ENCODE measurements at places on chromosomes 1 and 21.
A peak's percentile ranks its signal among the peaks of the same experiment; 100 is the strongest.

DNA sequence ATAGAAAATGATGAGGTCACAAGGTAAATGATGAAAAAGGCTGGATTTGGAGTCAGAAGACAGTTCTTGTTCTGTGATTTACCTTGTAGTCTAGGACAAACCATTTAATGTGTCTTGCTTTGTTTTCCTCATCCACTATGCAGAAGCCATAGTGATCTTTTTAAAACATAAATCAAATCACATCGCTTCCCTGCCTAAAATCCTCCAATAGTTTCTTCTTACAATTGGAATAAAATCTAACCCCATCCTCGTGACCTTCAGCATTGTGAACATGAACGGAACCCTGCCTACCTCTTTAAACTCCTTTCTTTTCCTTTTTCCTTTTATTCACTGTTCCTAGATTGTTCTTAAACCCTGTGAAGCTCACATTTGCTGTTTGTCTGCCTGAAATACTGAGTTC is 204.9 kb upstream of the SAMSN1 start:
- H3K36me3 ChIP-seq, result no peaks in the 10 kb centered on the region
- H3K4me1 ChIP-seq, result no peaks in the 10 kb centered on the region
- H3K4me3 ChIP-seq, result no peak overlapping the region

GRCh38 chr1:91885213-91885715 is 687 bp downstream of the TGFBR3 start:
- peak overlapping the region; percentile 99 for H3K4me3 ChIP-seq
- DNase-seq, result peak; percentile 25
- H3K4me1 ChIP-seq, result peaks cover 47% of the 10 kb centered on the region
- peak overlapping the region; percentile 92 for H3K27ac ChIP-seq

GRCh38 chr1:100010804-100011203 is 41.0 kb downstream of the SLC35A3 start:
- H3K36me3 ChIP-seq, result peaks cover 14% of the 10 kb centered on the region
- no peaks in the 10 kb centered on the region for H3K27me3 ChIP-seq
- H3K27ac ChIP-seq, result no peak overlapping the region

DNA sequence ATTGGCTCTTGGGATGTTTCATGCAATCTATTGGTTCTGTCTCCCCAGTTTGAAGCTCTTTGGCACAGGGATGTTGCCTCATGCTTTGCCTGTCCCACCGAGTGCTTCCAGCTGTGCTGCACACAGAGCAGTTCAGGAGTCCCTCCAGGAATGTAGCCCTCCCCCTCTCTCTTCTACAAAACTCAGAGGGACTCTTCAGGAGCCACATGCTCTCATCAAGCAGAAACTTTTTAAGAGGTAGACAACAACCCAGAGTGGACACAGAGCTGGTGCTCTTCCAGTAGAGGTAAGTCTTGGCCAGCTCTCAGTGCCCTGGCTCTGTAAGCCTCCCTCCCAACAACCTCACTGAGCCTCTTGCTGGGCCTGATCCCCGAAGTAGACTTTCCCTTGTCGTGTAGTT is 11.6 kb upstream of the ZNF697 start:
- peaks cover 42% of the 10 kb centered on the region for H3K27me3 ChIP-seq
- H3K4me1 ChIP-seq, result no peaks in the 10 kb centered on the region
- no peaks in the 10 kb centered on the region for H3K36me3 ChIP-seq
- H3K27ac ChIP-seq, result no peak overlapping the region
- no peak overlapping the region for H3K4me3 ChIP-seq

GRCh38 chr1:201535046-201535918 is 3.6 kb upstream of the NAV1 start:
- H3K4me1 ChIP-seq, result peaks cover 15% of the 10 kb centered on the region
- no peak overlapping the region for H3K27ac ChIP-seq
- H3K4me3 ChIP-seq, result no peak overlapping the region
- DNase-seq, result no peak
- H3K27me3 ChIP-seq, result peaks cover 69% of the 10 kb centered on the region
- H3K36me3 ChIP-seq, result no peaks in the 10 kb centered on the region

- H3K36me3 ChIP-seq, result no peaks in the 10 kb centered on the region
- H3K4me3 ChIP-seq, result no peak overlapping the region
- no peak overlapping the region for H3K27ac ChIP-seq
- H3K4me1 ChIP-seq, result peaks cover 10% of the 10 kb centered on the region
These were observed 6.7 kb downstream of the ALX3 start for GRCh38 chr1:110063781-110064180.

DNA sequence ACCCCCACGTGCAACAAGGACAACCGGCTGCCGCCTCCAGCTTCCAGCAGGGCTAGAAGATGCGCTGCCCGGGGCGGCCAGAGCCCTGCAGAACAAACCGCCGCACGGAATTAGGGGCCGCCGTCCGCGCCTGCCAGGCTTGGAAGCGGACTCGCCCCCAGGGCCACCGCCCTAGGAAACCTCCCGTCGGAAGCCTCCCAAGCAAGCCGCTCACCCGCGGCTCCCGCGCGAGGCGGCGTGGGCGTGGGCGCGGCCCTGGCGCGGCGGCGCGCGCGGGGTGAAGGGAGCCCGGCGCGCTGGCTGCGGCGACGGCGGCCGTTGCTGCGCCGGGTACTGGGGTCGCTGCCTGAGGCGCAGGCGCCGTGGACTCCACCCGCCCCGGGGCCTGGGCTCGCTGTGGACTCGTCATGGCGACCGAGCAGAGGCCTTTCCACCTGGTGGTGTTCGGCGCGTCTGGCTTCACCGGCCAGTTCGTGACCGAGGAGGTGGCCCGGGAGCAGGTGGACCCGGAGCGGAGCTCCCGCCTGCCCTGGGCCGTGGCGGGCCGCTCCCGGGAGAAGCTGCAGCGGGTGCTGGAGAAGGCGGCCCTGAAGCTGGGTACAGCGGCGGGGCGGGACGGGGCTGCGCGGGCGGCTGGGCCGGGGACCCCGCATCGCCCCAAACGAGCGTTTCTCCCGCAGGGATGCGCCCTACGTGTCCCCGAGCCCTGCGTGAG is at the start of gene SCCPDH:
TSS of gene SCCPDH (plus strand) at position 394 of the 715 bp plus-strand sequence. CDS start at position 408, 14 bp downstream.
- DNase-seq, result peak; percentile 57
- peaks cover 6% of the 10 kb centered on the region for H3K36me3 ChIP-seq
- peaks cover 5% of the 10 kb centered on the region for H3K27me3 ChIP-seq
- H3K4me1 ChIP-seq, result peaks cover 10% of the 10 kb centered on the region

- no peak overlapping the region for H3K4me3 ChIP-seq
- H3K36me3 ChIP-seq, result peaks cover 3% of the 10 kb centered on the region
- DNase-seq, result no peak
- no peak overlapping the region for H3K27ac ChIP-seq
These were observed 47.8 kb upstream of the PCBP3 start for GRCh38 chr21:45595574-45596295.

DNA sequence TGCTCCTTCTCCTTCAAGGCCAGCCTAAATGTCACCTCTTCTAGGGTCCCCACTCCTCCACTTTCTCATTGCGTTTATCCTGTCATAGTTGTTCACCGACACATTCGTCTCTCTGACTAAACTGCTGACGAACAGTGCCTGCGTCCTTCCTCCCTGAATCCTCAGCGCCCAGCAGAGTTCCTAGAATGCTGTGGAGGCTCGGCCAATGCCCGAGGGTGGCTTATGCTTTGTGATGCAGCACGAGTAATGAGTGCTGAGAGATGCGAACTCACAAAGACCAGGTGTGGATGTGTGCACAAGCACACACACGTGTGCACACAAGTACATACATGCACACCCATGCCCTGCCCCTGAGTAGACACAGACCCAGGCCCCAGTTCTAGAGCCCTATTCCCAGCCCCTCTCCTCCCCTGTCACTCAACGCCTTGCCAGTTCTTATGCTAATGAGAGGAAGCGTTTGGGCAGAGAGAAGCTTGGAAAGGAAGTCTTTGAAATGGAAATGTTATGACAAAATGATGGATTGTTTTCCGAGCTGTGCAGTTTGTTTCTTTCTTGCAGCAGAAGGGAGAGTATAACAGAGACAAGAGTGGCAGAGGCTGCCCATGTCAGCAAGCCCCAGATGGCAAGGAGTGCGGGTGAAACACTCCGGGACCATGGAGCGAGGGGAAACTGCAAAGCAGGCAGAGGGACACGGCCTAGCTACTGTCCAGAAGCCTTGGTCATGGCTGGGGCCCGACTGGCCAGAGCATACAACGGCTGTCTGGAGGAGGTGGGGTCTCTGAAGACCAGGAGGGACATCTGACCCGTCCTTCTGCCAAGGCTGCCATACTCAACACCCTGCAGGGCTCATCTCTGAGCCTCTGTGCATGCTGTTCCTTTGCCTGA is 24.2 kb downstream of the KCNA10 start:
- H3K4me3 ChIP-seq, result no peak overlapping the region
- no peak overlapping the region for H3K27ac ChIP-seq
- no peak for DNase-seq
- H3K36me3 ChIP-seq, result no peaks in the 10 kb centered on the region

- no peak for DNase-seq
- H3K27ac ChIP-seq, result peak overlapping the region; percentile 98
- H3K27me3 ChIP-seq, result no peaks in the 10 kb centered on the region
- H3K36me3 ChIP-seq, result peaks cover 48% of the 10 kb centered on the region
- H3K4me3 ChIP-seq, result peak overlapping the region; percentile 74
These were observed 15.2 kb downstream of the HENMT1 start for GRCh38 chr1:108645564-108646184.

DNA sequence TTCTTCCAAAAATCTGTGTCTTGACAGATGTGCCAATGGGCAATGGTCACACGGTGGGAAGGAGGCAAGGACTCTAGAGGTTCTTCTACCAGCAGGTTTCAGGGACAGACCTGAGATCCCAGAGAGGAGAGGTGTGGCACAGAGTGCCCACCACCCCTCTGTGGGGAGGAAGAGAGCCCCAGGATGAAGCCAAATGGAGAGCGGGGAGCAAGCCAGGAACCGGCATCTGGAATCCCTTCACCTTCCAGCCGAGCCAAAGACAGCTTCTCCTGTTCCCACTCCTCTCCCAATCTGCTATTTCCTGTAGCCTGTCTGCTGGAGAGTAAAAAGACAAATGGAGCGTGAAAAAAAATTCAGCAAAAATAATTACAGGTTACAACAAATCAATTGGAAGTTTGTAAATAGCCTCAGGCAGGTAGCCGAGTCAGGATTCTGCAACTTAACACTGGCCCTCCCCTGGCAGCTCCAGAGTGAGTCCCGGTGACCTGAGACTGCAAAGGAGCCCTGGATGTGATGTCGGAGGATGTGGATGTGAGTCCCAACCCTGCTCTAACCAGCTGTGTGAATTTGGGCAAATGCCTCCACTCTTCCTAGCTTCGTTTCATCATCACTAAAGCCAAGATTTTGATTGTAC is 45.4 kb upstream of the LRRN2 start:
- no peak for DNase-seq
- no peak overlapping the region for H3K4me3 ChIP-seq
- H3K27me3 ChIP-seq, result peaks cover 91% of the 10 kb centered on the region
- H3K4me1 ChIP-seq, result no peaks in the 10 kb centered on the region
- H3K36me3 ChIP-seq, result no peaks in the 10 kb centered on the region

GRCh38 chr21:14215971-14216641 is at the start of gene RBM11:
RBM11 (plus strand) TSS chr21:14216157; CDS start chr21:14216187, 30 bp downstream.
- H3K4me3 ChIP-seq, result peak within 1 kb of the TSS; percentile 75
- H3K27ac ChIP-seq, result no peak within 1 kb of the TSS
- DNase-seq, result peak; percentile 42
- no peaks in the 10 kb centered on the region for H3K4me1 ChIP-seq

- no peak overlapping the region for H3K4me3 ChIP-seq
- H3K27me3 ChIP-seq, result peaks cover 38% of the 10 kb centered on the region
- H3K27ac ChIP-seq, result no peak overlapping the region
- no peaks in the 10 kb centered on the region for H3K36me3 ChIP-seq
- H3K4me1 ChIP-seq, result peaks cover 6% of the 10 kb centered on the region
These were observed 4.1 kb upstream of the HPCA start for GRCh38 chr1:32881871-32882850.

DNA sequence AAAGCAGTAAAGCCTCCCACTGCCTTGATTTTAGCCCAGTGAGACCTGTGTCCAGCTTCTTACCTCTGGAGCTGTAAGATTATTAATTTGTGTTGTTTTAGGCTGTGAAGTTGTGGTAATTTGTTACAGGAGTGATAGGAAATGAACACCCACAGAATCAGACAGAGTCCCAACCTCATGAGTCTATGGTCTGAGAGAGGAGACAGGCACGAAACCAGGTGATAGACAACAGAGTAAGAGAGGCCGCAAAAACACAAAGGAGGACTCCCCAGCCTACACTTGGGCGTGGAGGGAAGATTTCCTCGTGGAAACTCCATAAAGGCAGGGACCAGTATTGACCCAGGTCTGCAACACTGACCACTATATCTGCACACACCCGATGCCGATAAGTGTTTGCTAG is 234.6 kb upstream of the JUN start:
- H3K4me1 ChIP-seq, result peaks cover 44% of the 10 kb centered on the region
- no peaks in the 10 kb centered on the region for H3K27me3 ChIP-seq
- DNase-seq, result no peak
- peak overlapping the region; percentile 48 for H3K4me3 ChIP-seq
- H3K36me3 ChIP-seq, result no peaks in the 10 kb centered on the region

DNA sequence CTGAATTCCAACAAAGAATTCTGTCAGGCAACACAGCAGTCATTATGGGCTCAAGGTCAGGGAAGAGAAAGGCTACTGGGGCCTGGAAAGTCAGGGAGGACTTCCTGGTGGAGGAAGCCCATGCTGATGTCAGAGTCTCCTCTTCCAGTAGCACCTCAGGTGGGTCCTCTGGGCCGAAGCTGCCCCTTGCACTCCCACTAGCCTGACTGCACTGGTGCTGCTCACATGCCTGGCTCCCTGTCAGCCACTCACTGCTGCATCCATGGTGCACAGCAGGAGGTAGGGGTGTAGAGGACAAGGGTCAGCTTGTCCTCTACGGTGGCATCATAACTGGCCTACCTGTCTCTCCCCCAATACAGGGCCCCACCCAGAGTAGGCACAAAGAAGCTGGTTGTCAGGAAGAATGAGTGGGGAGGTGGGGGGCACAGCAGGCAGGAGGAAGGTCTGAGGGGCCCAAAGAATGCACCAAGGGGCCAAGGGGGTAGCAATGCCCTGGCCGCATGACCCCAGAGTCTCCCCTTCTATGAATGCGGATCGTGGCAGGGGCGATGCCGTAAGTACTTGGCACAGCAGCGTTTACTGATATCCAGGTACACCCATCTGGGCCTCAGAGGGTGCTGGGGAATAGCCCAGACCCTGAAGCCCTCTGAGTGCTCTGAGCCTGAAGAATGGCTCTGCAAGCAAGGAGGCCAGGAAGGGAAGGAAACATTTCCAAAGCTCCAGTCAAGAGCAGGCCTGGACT is 80.3 kb downstream of the GLIS1 start:
- H3K4me1 ChIP-seq, result peaks cover 3% of the 10 kb centered on the region
- H3K36me3 ChIP-seq, result no peaks in the 10 kb centered on the region
- peaks cover 10% of the 10 kb centered on the region for H3K27me3 ChIP-seq
- DNase-seq, result no peak
- H3K27ac ChIP-seq, result no peak overlapping the region
- no peak overlapping the region for H3K4me3 ChIP-seq

GRCh38 chr1:118698911-118699310 is 289.2 kb downstream of the TBX15 start:
- H3K27ac ChIP-seq, result no peak overlapping the region
- H3K4me1 ChIP-seq, result no peaks in the 10 kb centered on the region

DNA sequence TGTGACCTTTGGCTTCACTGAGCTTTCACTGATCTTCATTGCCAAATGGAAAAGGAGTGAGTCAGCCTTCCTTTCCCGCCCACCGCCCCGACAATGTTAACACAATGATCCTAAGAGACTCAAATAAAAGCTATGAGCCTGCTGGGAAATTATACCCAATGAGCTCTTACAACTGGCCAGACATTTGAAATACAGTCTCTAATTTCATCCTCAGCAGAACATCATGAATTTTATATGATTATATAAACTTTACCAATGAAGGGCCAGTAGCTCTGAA is 252.5 kb downstream of the SIPA1L2 start:
- H3K4me1 ChIP-seq, result peaks cover 1% of the 10 kb centered on the region
- no peaks in the 10 kb centered on the region for H3K36me3 ChIP-seq
- no peak for DNase-seq
- no peak overlapping the region for H3K4me3 ChIP-seq

GRCh38 chr1:89936694-89937093 is 58.2 kb upstream of the ZNF326 start:
- H3K27me3 ChIP-seq, result no peaks in the 10 kb centered on the region
- no peak for DNase-seq
- H3K4me1 ChIP-seq, result no peaks in the 10 kb centered on the region
- H3K36me3 ChIP-seq, result peaks cover 12% of the 10 kb centered on the region
